AML-193 (cell line): ENCODE measurements at places on chromosomes 12 and 14.

DNA sequence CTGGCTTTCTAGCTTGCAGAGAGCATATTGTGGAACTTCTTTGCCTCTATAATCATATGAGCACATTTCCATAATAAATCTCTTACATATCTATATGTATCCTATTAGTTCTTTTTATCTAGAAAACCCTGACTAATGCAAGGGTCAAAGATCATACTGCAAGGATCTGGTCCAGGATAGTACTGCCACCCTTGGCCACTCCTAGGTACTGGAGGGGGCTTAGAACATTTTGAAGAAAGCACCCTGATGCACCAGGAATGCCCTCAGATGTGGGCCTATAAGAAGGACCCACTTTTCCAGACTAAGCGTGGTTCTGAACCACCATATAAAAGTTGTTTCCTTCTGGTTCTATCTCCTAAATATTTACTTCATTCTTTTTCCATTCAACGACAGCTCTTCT, 14.6 kb downstream of the ATXN7L3B start:
- DNase-seq = no peak

DNA sequence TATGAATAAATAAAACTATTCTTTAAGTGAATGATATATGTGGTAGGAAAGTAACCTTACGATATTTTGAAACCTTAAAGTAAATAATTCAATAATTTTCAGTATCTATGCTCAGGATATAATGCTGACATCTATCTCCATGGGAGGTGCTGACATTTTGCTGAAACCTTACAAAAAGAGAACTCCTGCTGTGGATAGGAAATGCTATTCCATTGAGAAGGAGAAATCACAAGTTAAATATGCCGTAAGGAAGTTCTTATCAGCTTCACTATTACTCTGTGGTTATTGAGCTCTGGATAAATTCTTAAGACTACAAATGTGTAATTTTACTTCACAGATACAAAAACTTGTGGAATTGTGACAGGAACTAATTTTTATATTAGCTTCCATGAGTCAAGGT, 722.1 kb downstream of the TMTC2 start:
- no peak for DNase-seq

- no peak for DNase-seq
Measured at GRCh38 chr12:111715279-111715678, 29.4 kb downstream of the ACAD10 start.

GRCh38 chr14:74963705-74964271, 8.4 kb upstream of the PGF start:
- no peak for DNase-seq

- DNase-seq = no peak
Measured at GRCh38 chr12:88299567-88300101, 157.5 kb downstream of the TMTC3 start.

DNA sequence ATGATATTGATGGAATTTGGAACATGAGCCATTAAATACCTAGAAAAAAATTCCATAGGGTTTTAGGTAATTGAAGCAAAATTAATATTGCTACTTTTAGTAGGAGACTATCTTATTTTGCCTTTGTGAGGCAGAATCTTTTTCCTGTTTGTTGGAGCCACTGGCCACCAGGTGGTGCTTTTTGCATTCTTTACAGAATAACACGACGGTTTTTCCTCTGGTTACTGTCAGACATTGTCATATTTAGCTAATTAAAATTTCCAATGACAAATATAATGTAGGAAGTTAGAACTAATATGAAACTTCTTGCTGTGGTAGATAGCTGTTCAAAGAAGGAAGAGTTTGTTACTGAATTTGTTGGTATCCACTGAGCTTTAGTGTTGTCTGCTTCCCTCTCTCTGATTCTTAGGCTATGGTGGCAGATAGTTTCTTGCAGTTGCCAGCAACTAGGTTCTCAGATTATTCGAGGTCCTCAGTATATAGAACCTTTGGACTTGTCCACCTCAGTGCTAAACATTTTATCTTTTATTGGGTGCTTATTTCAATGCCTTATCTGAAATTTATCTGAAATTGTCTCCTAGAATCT, 25.7 kb downstream of the RAB21 start:
- peak; percentile 59 for DNase-seq
